ENCODE measurements at places on chromosomes 3 and 15.

- DNase-seq, result no peak
These were observed 633 bp downstream of the THPO start for GRCh38 chr3:184377374-184377773.

DNA sequence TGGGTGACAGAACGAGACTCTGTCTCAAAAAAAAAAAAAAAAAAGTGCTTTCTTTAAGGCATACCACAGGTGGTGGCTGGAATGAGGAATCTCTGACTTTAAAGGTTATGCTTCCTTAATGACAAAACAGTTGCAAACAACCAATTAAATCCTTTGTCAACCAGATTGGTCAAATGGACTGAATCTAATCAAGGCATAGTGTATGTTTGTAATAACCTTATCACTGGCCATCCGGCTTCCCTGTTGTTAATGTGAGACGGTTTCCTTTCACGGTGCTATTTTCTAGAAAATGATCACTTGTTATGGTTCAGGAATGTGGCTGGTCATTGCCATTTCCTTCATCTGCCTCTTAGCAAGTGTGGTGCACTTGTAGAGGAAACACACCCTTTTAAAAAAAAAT is 75.9 kb downstream of the FLNB start:
- DNase-seq, result no peak

DNA sequence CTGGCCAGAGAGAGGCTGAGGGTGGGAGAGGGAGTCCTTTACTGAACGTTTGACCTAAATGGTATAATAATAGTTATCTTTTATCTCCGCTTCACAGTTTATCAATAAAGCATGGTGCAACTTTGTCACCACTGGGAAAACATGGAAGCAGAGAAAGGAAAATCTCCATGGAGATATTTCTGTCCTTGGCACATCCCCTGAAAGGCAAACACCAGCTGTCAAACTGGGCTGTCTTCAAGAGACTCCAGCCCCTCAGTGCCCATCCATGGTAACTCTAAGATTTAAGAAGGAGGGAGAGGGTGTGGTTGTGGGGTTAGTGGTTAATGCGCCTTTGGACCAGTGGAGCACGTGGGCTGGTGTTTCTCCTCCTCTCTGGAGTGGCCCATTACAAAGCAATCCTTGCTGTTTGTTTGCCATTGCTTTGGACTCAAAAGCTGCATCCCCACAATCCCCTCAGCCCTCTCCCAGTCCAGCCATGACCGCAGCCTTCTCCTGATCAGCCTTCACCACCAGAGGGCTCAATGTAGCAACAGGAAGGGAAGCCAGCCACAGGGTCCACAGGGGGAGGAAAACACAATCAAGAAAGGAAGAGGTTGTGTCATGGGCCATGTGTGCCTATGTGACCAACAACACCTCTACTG is 38.2 kb upstream of the FAM174B start:
- no peak for DNase-seq

GRCh38 chr15:87606971-87607370 is 649.6 kb downstream of the NTRK3 start:
- DNase-seq, result no peak

DNA sequence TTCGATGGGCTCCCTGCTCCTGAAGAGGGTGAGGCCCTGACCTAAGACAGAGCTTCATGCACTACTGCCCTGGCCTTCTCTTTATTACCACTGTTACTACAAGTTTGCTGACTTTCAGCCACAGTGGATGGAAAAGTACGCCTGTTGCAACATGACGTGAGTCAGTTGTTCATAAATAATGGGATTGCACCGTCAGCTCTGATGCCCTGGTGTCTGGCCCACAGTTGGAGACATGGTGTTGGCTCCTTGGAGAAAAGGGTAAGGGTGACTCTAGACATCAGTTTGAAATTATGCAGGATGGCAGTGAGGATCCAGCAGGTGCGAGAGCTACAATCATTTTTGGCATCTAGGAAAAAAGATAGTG is 5.5 kb downstream of the PAQR5 start:
- peak; percentile 92 for DNase-seq

DNA sequence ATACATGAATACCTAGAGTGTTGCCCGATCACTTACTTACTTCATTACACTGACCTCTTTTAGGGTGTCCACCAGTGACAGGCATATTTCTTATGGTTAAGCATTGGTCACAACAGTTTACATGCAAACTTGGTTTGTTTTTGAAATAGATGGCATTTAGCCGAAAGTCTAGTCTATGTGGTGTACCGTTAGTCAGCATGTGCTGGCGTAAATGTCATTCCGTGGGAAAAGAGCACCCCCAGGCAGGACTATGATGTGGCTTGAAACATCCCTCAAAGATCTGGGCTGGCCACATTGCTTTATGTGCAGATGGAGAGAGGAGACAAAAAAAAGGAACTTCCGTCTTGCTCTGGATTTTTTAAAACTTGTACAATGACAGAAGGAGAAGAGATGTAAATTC is 357.0 kb upstream of the ICE2 start:
- DNase-seq, result no peak

DNA sequence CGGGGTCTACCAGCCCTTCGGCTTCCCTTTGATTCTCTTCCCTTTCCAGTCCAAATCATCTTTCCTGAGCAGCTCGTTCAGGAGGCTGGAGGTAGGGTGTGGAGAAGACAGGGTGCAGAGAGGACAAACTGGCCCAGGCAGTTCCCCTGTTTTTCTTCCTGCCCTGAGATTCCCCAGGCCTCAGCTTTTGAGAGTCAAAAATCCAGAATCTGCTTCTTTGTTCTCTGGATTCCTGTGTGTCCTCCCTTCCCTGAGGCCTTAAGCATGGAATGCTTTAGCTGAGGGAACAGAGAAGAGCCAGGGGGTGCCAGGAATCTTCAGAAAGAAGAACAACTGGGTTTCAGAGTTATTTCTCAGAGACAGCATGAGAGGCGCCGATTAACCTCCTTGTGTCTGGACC is 26.7 kb upstream of the LRTM1 start:
- DNase-seq, result no peak

DNA sequence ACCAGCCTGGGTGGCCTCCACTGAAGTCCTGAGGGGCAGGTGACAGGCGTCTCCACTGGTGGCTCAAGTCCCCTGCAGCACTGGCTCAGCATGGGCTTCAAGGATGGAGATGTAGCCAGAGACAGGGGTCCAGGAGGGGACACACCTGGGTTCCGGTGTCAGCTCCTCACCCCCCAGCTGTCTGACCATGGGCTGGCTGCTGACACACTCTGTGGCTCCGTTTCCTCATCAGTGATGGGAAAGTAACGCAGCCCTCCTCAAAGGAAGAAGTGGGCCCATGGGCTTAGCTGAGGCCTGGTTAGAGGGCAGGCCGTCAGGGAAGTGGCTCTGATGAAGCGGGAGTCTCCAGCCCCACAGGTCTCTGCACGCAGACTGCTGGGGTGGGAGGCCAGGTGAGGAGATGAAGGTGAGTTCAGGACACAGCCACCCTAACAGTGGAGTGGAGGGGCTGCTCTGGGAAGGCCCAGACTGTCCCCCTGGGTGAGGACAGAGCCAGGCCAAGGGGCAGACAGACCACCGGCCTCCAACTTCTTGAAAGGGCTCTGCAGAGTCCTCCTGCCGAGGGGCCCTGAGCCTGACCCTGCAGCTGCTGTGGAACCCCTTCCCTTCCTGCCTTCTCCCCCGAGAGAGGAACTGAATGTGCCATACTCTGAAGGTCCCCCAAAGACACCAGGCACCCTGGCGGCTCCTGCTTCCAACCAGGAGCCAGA is 24.0 kb downstream of the PSTPIP1 start:
- DNase-seq, result peak; percentile 67

DNA sequence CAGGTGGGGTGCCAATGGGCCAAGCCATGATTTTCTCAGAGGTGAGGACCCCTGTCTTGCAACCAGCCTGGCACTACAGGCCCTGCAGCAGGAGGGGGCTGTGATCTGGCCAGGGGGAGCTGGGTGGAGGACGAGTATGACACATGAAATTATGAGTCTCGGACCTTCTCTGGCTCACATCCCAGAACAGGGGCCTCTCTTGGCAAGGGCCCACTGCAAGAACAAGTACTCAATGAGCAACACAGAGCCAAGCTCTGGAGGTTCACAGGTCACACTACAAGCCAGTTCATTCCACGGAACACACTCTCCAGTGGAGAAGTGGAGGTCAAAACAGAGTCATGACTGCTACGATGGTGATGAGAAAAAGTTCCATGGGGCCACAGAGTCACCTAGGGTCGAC is 28.3 kb downstream of the CCDC32 start:
- DNase-seq, result no peak

DNA sequence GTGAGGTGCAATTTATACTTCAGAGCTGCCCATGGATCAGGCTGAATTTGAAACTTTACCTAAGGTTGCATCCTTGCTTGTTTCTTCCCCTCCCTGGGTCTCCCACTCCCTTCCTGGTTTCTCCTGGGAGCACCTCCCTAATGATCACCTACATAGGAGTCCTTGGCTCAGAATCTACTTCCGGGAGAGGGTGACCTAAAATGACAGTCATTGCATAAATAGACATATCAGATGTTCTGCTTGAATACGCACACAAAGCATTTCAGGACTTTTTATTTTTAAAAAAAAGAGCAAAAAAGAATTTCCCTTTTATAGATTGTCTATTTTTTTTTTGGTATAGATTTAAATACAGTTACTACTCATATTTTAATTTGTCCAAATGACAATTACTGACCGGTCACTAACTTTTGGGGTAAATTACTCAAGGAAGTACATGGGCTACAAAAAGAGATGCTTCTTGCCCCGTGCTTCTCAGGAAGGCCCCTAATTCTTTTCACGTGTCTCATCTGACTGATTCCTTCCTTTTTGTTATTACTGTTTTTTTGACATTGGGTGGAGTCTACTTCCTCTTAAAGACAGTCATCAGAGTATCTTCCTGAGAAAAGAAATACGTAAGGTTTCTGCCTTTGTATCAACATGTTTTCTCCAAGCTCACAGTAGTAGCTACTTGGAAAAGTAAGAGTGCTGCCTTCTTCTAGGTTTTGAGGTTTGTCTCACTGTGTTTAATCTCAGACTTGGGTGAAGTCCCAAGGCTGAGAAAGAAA is 4.9 kb upstream of the MYZAP start:
- peak; percentile 73 for DNase-seq

GRCh38 chr3:147483578-147483977 is 74.4 kb downstream of the ZIC1 start:
- no peak for DNase-seq

GRCh38 chr3:169256796-169257522 is 406.6 kb downstream of the MECOM start:
- no peak for DNase-seq

- DNase-seq, result peak; percentile 38
These were observed 20.4 kb upstream of the COPG1 start for GRCh38 chr3:129228891-129229585.

DNA sequence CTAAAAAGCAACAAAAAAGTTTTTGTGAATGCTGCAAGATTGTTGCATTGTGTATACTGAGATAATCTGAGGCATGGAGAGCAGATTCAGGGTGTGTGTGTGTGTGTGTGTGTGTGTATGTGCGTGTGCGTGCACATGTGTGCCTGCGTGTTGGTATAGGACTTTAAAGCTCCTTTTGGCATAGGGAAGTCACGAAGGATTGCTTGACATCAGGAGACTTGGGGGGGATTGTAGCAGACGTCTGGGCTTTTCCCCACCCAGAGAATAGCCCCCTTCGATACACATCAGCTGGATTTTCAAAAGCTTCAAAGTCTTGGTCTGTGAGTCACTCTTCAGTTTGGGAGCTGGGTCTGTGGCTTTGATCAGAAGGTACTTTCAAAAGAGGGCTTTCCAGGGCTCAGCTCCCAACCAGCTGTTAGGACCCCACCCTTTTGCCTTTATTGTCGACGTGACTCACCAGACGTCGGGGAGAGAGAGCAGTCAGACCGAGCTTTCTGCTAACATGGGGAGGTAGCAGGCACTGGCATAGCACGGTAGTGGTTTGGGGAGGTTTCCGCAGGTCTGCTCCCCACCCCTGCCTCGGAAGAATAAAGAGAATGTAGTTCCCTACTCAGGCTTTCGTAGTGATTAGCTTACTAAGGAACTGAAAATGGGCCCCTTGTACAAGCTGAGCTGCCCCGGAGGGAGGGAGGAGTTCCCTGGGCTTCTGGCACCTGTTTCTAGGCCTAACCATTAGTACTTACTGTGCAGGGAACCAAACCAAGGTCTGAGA is 4.7 kb downstream of the BHLHE40 start:
- DNase-seq, result peak; percentile 82

- no peak for DNase-seq
These were observed 13.9 kb upstream of the PRICKLE2 start for GRCh38 chr3:64238971-64239667.

GRCh38 chr3:160018959-160019358 is 30.3 kb downstream of the IL12A start:
- no peak for DNase-seq

DNA sequence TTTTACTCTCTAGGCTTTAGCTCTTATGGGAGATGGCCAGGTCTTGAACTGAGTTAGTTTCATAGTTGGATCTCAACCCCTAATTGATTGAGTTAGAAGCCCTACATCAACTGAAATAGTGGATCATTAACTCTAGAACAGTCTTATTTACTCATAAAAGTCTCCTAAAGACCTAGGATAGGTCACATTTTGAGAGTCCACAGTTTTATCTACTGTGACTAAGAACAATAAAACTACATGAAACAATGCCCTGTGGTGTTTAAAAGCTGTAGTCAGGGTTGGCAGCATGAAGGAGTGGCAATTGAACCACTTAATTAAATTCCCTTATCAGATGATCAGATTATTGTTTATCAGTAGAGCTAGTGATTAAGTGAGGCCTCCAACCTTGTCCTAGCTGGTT is 22.2 kb upstream of the IDH2 start:
- DNase-seq, result no peak

DNA sequence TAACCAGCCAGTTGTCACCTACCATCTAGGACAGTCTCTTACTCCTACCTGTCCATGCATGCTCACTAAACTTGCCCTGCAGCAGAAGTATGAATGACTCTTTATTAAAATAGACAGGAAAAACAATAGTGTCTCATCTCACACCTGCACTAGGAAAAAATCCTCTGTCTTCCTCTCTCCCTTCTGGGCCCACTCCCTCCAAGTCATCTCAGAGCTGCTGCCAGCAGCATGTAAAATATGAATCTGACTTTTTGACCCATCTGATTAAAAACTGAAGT is 93.5 kb upstream of the THBS1 start:
- DNase-seq, result no peak

- DNase-seq, result no peak
These were observed 12.4 kb downstream of the PLA2G4F start for GRCh38 chr15:42143866-42144625.

GRCh38 chr3:72033666-72034428 is 248.9 kb upstream of the PROK2 start:
- peak; percentile 91 for DNase-seq

GRCh38 chr15:93217343-93217742 is 128.3 kb upstream of the RGMA start:
- DNase-seq, result no peak

DNA sequence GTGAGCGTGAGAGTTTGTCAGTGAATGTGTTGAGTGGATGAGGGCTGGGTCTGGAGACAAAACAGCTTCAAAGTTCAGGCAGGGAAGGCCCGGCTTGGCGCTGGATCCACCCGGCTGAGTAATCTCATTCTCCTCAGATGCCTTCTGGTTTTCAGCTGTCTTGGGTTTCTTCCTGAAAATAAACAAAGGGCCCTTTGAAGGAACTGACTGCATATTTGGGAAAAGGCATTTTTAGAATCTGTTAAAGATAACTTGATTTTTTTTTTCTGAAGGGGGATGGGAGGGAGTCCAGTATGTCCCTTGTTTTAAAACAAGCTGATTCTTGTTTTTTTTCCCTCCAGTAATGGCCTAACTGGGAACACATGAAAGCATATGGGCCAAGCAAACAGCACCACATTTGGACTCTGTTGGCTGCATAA is 86.4 kb downstream of the TIGIT start:
- no peak for DNase-seq

GRCh38 chr15:93173369-93173768 is 84.4 kb upstream of the RGMA start:
- DNase-seq, result no peak

Data from inflammatory macrophage treated with lipopolysaccharide for 4 hours (primary cell).